Cardiac fibroblast (primary cell): ENCODE measurements at places on chromosomes 16 and 17.

- peak; percentile 42 for DNase-seq
Measured at GRCh38 chr17:82160075-82160474, 52.6 kb downstream of the CCDC57 start.

DNA sequence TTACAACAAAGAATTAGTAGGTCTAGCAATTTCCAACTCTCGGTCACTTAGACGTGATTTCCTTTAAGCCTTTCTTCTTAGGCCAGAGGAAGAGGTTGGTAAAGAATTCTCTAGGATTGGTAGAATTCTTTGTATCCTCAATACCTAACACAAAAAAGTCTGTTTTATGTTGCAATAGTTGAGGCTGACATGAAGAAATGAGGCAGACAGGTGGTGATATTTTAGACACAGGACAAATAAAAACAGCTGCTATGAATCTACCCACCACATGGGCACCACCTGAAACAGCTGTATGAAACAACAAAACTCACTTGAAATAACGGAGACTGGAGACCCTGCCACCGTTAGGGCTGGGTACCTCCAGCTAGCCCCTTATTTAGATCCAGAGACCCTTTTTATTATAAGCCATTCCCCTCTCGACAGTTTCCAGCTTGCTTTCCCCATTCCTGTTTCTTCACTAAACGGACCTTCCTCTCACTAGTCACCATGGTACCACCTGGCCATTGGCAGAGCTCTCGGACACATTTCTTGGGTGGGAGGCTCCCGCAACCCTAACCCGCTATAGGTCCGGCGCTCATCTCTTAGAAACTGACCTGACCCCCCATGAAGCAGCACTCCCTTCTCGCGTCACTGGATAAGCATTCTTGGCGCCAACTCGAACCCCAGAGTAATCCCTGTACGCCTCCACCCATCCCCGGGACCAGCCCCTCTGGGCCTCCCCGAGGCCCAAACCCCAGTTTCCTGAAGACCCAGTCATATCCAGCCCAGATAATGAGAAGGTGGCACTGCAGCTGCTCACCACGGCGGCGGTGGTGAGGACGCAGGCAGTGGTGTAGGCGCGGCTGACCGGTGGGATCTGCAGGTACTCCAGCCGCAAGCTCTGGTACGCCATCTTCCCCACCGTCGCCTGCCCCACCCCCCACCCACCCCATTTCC, at the start of gene DERL2:
Gene DERL2 (minus strand): TSS at position 909 of the 936 bp plus-strand sequence. CDS start 17 bp downstream, at position 892.
- DNase-seq, result peak; percentile 47

GRCh38 chr16:74774223-74775139, at the start of gene FA2H:
TSS of gene FA2H (minus strand) at chr16:74774820. CDS start at chr16:74774755, 65 bp downstream.
- peak; percentile 18 for DNase-seq

GRCh38 chr17:81534157-81535006, 6.2 kb downstream of the FSCN2 start:
- no peak for DNase-seq

DNA sequence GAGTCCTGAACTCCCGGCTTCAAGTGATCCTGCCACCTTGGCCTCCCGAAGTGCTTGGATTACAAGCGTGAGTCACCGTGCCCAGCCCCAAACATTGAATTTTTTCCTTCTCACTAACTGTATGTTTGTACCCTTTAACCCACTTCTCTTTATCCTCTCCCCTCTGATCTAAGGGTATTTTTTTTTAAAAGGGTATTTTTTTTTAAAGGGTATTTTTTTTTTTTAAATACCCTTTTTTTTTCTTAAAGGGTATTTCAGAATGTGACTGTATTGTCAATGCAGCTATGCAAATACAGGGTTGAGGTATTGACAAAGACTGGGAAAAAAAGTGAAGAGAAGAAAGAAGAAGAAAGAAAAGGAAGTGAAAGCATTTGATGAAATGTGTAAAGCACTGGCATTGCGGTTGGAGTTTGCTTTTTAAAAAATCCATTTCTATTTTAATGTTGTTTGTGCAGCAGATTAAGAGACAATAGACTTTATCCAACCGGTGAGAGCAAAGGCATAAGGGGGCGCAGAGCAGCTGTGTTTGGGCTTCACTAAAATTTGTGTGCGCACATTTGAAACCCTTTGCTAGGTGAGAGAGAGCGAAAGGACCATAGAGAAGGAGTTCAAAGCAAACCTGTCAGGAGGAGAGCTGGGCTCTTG, 42.4 kb downstream of the SYT17 start:
- no peak for DNase-seq

DNA sequence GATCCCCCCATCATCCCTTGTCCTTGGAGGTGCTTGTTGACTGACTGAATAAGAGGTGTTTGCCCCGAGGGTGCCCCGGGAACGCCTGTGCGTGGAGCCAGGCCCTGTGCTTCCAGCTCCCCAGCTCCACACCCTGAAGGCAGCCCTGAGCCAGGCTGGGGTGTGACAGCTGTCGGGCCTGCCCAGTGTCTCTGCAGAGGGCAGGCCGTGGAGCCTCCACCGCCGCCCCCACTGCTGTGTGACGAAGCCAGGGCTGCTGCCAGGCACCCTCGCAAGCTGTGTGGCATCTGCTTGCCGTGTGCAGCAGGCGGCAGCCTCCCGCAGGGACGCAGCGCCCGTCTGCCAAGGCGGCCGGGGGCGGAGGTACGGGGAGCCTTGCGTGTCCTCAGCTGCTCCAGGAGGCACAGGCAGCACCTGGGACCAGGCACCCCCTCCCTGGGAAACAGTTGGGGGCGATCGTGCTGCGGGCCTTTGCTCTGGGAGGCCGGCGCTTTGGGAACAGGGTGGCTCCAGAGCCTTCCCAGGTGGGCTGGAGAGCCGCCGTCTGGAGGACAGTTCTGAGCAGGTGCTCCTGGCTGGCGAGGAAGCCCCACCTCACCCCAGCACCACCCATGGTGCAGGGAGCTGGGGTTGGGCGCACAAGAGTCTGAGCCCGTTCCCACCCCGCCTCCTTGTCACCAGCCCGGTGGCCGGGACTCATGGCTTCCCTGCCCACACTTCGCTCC, 26.6 kb downstream of the GSE1 start:
- no peak for DNase-seq

DNA sequence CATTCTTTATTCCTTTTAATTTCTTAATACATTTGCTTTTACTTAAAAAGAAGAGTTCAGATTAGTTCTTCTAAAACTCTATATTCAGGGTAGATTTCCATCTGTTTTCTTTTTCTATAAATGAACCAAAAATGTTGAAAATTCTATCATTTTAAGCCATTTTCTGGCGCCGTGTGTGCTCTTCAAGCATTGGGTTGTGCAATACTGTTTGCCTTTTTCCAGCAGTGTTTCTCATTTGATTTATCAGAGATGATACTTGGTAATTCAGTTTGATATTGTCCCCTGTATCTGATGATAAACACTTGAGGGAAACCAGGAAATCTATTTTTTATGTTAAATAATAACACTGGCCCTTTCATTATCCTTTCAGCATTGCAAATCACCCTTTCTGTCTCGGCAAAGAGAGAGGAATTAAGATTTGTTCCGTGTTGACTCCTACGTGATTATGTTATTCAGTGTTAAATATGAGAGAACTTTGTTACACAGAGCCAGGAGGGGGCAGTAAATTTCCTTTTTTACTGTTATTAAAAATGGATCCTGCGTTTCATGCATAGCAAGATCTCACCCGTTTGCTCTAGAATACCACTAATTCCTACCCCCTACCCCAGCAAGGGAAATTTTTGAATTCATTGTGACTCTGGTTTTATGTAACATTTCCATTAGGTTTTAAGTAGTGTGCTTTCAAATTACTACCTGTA, 606.9 kb upstream of the RBFOX1 start:
- no peak for DNase-seq

DNA sequence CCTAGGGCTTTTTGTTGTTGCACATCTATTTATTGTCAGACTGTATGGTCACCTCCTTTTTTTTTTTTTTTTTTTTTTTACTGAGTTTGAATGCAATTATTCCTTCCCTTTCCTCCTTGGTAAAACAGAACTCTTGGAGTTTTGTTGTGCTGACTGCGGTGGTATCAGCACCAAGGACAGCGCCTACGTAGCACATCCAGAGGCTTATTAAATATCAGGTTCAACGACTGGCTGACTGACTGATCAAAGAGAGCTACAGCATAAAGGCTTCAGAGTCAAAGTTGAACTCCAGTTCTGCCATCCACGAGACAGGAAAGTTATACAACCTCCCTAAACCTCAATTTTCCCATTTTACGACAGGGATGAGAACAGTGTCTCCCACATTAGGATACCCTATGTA, 86.1 kb upstream of the RBFOX1 start:
- DNase-seq, result no peak

DNA sequence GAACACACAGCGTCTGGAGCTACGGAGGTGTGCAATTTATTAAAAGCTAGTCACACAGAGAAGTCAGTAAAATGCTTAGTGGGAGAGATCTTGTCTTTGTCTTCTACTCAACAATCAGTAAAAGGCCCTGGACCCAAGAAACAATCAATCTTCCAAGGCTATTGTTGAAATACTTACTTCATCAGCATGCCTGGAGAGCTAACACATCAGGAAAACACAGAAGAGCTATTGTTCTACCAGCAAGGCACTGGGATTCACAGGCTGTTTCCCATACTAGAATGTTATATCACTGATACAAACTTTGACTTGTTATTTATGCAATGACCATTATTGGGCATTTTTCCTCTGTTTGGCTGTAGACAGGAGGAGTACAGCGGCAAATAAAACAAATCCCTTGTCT, 247.8 kb upstream of the ERCC4 start:
- DNase-seq, result no peak

GRCh38 chr17:81067391-81067811, 32.5 kb downstream of the BAIAP2 start:
- no peak for DNase-seq

DNA sequence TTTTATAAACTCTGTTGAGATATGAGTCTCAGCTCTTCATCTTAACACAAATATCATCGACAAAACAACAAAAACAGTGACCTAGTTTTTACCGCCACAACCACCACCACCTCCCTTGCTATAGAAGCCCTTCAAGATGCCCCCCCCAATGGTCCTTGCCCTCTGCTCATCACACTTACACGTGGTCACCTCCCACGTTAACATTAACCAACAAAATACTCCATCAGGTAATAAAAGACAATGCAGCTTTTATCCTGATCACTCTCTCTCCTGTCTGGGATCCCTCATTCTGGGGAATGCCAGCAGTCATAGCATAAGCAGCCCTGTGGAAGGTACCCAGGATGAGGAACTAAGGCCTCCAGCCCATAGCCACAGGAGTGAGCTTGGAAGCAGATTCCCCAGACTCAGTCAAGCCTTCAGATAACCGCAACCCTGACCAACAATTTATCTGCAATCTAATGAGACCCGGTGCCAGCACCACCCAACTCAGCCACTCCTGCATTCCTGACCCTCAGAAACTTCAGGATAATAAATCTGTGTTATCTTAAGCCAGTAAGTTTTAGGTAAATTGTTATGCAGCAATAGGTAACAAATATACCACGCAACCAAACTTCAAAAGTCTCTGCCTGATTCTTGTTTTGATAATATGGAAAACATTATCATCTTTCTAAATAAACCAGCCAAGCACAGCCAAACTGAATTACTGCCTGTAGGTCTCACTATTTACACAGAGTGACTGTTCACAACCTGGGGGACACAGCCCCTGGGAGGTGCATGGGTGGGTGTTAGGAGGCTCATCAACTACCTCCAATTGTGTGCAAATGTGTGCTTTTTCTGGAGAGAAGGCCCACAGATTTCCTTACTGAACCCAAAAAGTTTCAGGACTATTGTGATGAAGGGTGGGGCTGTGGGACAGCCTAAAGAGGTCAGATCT, 6.1 kb downstream of the PECAM1 start:
- DNase-seq, result no peak
